Anterior cingulate cortex (tissue), 58 donors: ENCODE measurements at places on chromosomes 5 and 9.

GRCh38 chr5:145887217-145887616 is 14.4 kb upstream of the GRXCR2 start:
- DNase-seq, result no peak

DNA sequence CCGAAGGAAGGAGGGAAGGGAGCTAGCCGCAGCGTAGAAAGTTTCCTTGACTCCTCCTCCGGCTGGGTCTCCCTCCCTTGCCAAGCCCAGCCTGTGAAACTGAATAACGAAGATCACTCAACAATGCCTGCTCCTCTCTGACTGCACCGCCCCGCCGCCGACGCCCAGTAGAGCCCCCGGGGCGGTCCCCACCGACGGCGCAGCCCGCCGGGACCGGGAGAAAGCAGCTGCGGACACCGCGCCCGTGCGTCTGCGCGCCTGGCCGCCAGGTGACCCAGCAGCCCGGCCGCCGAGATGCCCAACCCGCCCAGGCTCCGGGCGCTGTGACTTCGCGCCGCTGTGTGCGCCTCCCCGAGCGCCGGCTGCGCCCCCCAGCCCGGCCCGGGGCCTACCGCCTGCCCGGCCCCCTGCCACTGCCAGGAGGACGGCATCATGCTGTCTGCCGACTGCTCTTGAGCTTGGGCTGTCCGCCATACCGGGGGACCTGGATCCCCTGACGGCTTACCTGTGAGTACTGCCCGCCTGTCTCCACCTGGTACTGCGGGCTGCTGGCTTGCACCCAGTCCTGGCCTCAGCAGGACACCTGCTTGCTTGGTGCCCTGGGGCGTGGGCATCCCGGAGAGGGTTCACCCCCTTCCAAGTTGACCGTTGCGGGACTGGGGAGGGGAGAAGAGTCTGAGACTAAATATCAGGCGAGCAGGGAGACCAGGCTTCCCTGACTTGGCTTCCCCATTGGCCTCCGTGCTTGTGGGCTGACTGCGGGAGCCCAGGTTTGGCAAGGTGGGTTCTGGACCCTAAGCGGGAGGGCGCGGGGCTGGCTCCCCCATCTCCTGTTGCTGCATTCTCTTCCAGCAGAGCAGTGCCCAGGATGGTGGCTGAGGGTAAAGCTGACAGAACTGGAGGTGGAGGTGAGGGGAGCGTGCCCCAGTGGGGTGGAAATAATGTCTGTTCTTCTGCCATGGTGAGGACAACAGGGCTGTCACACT is 26.2 kb upstream of the SPTLC1 start:
- DNase-seq, result no peak

GRCh38 chr5:175795959-175796358 is 75.4 kb upstream of the CPLX2 start:
- DNase-seq, result no peak

- DNase-seq, result no peak
These were observed 3.4 kb downstream of the C1QTNF3 start for GRCh38 chr5:34039398-34040157.

- no peak for DNase-seq
These were observed 1236.0 kb downstream of the MAT2B start for GRCh38 chr5:164741376-164741775.

DNA sequence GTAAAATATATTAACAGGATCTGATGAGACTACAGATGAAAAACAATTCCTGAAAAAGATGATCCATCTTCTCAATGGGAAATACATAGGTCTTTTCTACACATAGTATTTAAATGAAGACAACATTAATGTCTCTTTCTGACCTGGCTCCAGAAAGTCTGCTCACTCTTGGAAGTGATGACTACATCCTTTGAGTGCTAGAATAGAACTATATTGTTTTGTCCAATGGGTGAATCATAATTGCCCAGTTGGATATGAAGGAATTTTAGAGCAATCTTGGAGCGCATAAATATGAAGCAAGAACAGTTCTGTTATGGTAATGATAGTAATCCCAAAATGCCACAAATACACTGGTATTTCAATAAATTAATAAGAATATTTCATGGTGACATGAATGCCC is 322.1 kb downstream of the DEPDC1B start:
- DNase-seq, result no peak

DNA sequence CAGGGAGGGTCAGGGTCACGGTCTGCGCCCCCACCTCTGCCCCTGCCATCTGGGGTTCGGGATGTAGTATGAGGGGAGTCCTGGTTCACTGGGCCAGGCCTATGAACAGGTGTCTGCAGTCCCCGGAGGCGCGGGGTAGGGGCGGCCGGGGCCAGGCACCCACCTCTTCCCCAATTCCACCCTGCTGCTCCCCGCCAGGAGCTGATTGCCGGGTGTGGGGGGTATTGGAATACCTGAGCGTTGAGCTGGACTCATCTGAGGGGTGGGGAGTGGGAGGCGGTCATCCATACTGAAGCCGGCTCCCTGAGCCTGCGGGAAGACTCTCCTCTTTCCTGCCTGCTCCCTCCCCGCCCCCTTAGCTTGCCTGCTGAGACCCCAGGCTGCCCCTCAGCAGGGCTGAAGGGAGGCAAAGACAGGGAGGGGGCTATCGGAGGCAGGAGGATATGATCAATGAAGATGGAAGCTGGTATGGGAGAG is 679 bp downstream of the SLC6A7 start:
- no peak for DNase-seq

GRCh38 chr9:17761984-17762676 is 183.3 kb downstream of the SH3GL2 start:
- DNase-seq, result no peak

GRCh38 chr9:128473104-128473503 is 17.3 kb downstream of the ODF2 start:
- no peak for DNase-seq

DNA sequence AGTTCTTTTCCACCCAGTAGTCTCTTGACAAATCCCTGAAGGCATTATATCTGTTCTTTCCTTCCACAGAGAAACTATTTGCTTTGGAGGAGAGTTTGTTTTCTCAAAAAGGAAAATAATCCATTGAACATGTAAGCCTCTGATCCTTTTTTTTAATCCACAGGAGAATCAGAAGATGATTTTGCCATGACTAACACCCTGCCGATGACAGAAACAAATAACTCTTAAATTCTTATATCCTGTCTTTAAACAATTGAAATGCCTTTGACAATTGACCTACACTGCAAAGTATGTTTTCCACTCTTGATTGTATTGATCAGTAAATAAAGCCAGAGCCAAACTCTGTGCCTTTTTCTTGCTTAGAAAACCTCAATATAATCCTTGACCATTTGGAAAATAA is 666.4 kb upstream of the CTNND2 start:
- DNase-seq, result no peak

DNA sequence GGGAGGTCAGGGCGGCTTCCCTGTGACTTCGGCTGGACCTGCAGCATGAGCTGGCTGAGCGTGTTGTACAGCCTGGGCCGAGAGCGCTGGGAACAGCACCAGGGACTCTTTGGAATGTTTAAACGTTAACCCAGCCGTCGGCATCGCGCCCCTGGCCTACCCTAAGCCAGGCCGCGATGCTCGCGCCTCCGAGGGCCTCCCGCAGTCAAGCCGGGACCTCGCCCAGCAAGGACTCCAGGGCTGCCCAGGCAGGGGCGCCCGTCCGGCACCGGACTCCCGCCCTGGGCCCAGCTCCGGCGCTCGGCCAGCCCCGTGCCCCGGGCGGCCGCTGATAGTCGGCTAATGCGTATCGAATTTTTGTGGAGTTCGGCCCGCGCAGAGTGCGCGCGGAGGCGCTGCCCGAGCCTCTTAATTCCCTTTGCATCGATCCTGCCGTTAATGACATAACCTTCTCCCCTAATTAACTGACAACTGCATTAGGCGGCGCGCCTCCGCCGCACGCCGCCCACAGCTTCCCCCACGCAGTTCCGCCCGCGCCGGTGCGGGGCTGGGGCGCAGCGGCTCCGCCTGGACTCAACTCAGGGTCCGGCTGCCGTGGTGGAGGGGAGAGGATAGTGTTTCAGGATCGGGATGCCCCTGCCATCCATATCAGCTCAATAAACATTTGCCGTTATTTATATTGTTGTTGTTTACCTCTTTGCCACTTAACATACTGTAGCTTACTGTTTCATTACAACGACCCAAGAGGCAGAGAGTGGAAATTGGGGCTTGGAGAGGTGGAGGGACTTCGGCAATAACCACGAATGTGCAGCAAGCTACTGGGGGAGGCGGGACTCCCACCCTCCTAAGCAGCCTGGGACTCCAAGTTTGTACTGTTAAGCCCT is 28.8 kb upstream of the CDC23 start:
- DNase-seq, result no peak

- no peak for DNase-seq
These were observed 1.6 kb downstream of the ANXA6 start for GRCh38 chr5:151155775-151156506.

DNA sequence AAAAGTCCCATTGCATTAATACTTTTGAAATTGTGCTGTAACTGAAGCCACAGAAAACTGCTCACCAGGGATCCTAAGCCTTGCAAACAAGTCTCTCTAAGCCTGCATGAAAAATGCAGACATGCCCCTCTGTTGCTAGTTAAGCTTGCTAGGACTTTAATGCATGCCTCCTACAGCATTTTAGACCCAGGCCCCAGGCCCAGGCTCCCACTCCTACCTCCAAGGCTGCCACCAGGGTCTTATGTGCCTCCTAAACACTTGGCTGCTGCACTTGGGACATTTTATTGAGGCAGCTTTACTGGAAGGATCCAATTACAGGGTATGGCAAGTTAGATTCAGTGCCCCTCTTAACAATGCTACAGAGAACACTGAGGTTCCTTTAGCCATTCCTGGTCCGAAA is 467.3 kb upstream of the CLINT1 start:
- no peak for DNase-seq
